Activated T-cell treated with anti-CD3 and anti-CD28 coated beads, Interleukin-2, amount 50 U/mL, for 24 hours (primary cell): ENCODE measurements at places on chromosomes 6 and 20.
A peak's percentile ranks its signal among the peaks of the same experiment; 100 is the strongest.

DNA sequence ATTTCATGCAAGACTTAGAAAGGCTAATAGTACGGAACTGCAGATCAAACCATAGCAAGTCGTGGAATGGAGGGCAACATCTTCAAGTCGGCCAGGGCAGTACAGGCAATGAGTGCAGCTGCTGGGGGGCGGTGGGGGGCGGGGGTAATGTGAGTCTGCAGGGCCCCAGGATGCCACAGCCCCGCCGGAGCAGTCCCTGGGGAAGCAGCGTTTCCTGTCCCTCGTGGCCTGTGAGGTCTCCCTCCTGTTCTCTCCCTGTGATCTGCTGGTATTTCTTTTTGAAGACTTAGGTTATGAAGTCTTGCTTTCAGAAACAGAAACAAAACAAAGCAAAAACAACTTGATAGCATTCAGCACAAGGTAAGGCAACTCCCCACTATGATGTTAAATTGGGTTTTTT, 351.9 kb downstream of the FOXA2 start:
- DNase-seq = no peak

DNA sequence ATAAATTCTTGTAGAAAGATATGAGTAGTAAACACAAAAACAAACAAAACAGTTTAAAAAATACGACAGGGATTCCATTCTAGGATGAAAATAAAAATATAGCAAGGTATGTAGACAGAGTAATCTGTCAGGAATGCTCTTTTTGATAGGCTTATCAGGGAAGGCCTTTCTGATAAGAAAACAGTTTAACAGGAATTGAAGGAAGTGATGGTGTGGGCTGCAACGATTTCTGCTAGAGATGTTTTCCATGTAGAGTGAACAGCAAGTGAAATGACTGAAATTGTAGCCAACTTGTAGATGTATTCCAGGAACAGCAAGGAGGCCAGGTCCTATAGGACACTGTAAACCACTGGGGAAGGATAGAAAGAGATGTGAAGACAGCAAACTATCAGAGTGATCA, 689.7 kb upstream of the GJE1 start:
- no peak for DNase-seq

DNA sequence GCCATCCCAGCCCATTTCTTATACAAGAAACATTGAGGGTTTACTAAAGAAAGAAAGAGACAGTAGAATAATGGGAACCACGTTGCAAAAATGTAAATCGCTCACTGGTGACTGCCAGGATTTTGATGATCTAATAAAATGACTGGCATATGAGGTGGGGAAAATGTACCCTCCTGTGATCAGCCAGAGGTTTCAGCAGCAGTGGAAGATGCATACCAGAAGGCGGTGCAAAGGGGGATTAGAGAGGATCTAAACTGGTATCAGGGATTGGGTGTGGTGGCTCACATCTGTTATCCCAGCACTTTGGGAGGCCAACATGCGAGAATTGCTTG, 60.8 kb upstream of the DDR1 start:
- DNase-seq = no peak

DNA sequence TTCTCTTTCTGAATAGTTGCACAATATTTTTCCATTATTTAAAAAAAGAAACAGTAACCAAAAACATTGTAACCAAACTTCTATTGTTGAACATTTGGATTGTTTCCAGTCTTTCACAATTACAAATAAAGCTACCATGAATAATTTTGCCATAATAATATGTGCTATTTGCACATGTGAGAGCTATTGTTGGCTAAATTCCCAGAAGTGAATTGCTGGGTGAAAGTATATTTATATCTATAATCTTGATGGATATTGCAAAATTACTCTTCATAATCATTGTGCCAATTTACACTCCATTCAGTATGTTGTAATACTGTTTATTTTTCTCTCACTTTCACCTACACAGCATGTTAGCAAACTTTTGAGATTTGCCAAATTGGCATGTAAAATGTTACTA, 36.6 kb upstream of the SLC22A16 start:
- DNase-seq = no peak

GRCh38 chr6:4225161-4225872, 89.9 kb upstream of the ECI2 start:
- no peak for DNase-seq

GRCh38 chr6:120320481-120321162, 971.1 kb upstream of the MAN1A1 start:
- no peak for DNase-seq

DNA sequence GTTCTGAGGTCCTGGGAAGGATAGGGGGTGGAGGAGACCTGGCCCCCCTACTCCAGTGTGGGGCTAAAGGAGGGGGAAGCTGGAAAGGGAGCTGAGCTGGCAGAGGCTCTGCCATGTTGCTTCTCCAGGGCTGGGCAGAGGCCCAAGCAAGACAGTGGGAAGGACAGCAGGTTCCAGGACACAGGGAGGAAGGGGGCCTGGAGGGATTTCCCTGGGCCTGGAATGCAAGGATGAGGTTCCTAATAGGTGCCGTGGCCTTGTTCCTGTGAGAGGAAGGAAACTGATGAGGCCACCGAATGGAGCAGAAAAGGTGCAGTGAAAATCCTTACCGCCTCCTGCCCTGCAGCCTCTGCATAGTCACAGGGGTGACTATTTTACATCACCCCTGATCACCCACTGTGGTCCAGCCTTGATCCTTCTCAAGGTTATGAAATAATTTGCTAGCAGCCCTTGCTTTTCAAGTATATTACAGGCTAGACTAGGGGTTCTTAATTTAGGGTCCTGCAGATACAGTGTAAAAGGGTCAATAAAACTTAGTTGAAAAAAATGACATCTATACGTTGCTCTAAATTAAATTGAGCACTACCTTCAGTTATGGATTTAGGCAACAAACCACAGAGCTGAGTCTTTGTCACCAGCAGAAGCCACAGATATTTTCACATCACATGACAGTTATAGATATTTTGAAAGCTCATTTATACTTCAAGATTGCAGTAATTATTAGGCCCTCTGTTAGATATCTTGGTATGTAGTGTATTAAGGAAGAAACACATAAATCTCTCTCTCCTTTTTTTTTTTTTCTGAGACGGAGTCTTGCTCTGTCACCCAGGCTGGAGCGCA, 45.7 kb upstream of the RNF24 start:
- DNase-seq = no peak

GRCh38 chr6:167738386-167738785, 88.3 kb upstream of the AFDN start:
- no peak for DNase-seq

GRCh38 chr6:5384276-5384675, 123.0 kb downstream of the FARS2 start:
- no peak for DNase-seq

GRCh38 chr20:17698384-17698783, 1.4 kb upstream of the BANF2 start:
- no peak for DNase-seq

GRCh38 chr20:22825076-22825475, 210.0 kb upstream of the SSTR4 start:
- DNase-seq = no peak

DNA sequence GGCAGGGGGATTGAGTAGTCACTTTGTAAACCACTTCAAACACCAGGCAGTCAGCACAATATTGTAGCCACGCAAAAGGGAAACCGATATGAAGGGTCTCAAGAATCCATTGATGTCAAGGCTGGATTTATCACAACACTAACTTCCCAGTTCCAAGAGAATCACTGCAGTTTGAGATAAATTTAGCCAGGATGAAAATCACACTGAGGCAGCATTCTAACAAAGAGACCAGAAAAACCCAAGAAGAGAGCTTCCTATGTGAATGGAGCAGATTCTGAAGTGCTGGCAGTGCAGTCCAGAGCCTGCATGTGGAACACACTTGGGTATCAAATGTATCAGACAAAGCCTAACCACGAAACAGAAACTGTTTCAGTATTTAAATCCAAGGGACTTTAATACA, 84.6 kb downstream of the KIF16B start:
- no peak for DNase-seq

GRCh38 chr6:10837622-10837994, 731 bp downstream of the MAK start:
- DNase-seq = peak; percentile 44

DNA sequence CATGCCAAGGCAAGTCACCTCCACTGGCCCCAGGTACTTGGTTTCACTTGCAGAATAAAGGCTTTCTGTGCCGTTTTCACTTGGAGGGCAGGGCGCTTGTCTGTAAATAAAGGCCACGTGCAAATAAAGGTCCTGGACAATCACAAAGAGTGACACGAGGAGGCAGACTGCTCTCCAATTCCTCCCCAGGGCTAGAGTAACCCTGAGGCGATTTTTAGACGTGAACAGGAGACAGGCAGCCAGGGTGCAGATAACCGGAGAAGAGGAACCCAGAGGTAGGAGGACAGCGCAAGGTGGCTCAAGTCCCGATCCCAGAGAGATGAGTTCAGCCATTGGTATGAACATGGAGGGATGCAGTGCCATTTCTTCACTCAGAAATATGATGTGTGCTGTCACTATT, 327.4 kb downstream of the KIF16B start:
- DNase-seq = no peak

- no peak for DNase-seq
Observed at GRCh38 chr20:63829945-63830835, 874 bp downstream of the ZBTB46 start.

- no peak for DNase-seq
Observed at GRCh38 chr20:20454850-20455627, 87.1 kb downstream of the INSM1 start.

DNA sequence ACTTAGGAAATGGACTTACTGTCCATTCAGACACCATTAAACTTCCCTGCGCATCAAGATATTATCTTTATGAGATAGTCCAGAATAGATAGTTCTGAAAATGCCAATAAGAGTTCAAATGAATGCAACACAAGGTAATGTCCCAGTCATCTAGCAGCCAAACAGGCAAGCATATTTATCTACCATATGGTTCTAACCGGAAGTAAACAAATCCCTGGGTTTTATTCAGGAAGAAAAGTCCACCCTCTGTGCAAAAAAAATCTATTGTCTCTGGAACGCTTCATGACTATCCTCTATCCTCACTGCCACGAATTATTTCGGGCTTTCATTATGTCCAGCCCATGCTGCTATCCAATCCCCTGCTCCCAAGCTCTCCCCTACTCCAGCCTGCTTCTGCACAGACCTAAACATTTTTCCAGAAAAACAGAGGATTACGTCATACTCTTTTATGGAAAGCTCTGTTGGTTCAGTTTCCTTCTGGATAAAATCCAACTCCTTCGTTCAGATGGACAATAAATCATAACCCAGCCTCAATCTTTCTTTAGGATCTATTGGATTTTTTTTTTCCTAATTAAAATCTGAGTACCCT, 11.4 kb downstream of the PPIL6 start:
- DNase-seq = no peak

- no peak for DNase-seq
Observed at GRCh38 chr20:19750101-19750606, 7.9 kb upstream of the RIN2 start.

- no peak for DNase-seq
Observed at GRCh38 chr6:37882724-37883413, 63.3 kb downstream of the ZFAND3 start.

DNA sequence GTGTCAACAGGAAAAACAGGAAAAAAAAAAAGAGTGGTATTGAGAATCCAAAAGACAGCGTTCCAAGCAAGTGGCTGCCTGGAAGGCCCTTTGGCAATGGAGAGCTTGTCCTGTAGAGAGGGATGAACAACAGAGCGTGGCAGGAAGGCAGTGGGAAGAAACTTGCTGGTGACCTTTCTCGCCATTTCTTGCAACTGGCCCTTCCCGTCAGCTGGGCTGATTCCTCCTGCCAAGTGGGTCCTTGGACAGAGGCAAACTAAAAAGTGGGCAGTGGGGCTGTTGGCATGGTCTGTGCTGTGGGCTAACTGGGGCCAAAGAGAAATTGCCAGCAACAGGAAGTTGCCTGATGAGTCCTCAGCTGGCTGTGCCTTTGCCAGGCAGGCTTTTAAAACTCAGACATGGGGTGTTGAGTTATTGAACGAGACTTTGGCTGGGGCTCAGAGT, 43.9 kb upstream of the CLDN20 start:
- DNase-seq = no peak

GRCh38 chr6:111922454-111923297, 49.4 kb upstream of the FYN start:
- DNase-seq = no peak

GRCh38 chr6:43903739-43904290, 133.8 kb downstream of the VEGFA start:
- DNase-seq = no peak

- no peak for DNase-seq
Observed at GRCh38 chr20:43720007-43720406, 6.8 kb downstream of the GTSF1L start.

DNA sequence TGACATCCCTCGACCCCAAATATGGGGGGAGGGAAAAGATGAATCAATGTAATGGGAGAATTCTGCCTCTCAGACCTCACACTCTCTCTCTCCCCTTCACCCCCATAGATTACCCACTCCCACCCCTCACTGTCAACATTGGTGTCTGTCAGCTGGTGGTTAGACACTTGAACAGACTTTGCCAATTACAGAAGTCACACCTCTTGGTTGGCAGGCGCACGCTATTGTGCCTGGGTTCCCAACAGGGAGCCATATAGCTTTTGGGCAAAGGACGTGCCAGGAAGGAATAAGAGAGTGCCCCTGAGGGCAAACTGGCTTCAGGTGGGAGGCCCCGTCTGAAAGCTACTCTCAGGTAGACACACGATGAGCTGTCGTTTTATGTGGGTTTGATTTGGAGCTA, 54.1 kb upstream of the FYN start:
- no peak for DNase-seq

DNA sequence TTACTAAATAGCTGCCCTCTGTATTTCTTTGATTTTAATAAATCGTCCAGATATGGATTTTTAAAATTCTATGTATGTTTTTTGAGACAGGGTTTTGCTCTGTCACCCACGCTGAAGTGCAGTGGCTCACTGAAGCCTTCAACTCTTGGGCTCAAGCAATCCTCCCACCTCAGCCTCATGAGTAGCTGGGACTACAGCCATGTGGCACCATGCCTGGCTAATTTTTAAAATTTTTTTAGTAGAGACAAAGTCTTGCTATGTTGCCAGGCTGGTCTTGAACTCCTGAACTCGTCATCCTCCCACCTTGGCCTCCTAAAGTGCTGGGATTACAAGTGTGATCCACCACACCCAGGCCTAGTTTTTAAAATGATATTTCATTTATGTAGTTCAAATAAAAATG, 47.4 kb upstream of the DDR1 start:
- no peak for DNase-seq

- no peak for DNase-seq
Observed at GRCh38 chr20:23180451-23180921, 94.4 kb upstream of the CD93 start.

- DNase-seq = no peak
Observed at GRCh38 chr20:8043687-8044282, 24.2 kb upstream of the TMX4 start.
